ENCODE measurements at places on chromosomes 16 and 17.

GRCh38 chr16:28107232-28107631, 43.7 kb upstream of the GSG1L start:
- no peak for DNase-seq

- peak; percentile 65 for DNase-seq
These were observed at the start of the genes ABI3 and GNGT2 for GRCh38 chr17:49210158-49211029. TSS of gene ABI3 (plus strand) at chr17:49210707. CDS start at chr17:49210725, 18 bp downstream. TSS of gene GNGT2 (minus strand) at chr17:49210574. CDS start at chr17:49207422, 3,152 bp downstream.

GRCh38 chr17:58786586-58787295, 31.1 kb downstream of the PPM1E start:
- no peak for DNase-seq

DNA sequence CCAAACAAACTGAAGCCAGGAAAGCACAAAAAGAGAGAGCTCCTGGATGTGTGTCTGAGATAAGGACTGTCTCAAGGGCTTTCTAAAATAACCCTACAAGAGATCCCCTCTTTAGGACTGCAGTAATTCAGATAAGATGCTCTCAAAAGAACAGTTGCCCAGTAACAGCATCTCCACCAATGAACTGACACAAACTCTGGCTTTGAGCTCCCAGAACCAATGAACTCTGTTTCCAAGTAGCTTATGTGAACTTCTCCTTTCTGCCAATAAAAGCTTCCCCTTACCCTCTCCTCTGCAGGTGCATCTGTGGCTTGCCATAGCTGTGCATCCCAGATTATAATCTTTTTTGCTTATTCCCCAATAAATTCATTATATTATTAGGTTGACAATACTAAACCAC, 421.5 kb downstream of the SLC39A11 start:
- DNase-seq, result no peak

DNA sequence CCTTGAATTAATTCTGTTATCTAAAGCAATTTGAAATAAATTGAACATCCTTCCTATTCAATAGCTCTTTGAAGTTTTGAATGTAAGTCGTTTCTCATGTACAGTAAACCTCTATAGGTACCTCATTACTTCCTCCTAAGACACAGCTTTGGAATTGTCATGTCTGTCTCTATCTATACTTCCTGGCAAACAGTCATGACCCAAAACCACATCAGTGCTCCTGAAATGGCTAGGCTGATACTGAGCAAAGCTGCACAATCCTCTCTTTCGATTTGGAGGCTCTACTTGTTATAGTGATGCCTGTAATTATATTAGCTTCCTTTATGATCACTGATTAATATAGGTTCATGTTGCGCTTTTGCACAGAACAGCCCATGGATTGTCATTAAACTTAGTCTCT, 110.1 kb downstream of the ADAMTS18 start:
- no peak for DNase-seq

DNA sequence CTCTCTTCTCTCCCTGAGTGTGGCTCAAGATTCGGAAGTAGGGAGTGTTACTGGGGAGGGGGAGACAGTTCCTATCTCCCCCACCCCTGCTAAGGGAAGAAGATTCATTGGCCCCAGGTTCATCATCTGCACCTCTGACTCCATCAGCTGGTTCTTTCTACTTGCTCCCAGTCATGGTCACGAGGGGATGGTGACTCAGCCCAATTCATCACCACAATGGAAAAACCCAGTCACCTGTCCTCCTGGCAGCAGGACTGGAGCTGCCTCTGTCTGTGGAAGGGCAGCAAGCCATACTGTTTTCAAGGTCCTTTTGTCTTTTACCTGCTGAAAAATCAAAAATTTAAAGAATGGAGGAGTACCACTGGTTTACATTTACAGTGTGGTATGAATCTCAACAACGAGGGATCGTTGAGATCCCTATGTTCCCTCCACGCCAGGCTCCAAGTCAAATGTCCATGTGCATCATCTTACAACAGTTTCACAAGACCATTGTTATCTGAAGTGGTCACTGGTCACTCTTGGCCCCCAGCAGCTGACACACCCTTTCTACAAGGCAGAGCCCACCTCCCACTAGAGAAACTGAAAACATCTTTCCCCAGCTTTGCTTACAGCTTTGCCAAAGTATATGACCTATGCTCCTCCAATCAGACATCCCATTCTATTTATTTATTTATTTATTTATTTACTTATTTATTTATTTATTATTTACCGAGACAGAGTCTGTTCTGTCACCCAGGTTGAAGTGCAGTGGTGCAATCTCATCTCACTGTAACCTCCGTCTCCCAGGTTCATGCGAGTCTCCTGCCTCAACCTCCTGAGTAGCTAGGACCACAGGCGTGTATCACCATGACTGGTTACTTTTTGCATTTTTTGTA, 40.4 kb upstream of the NDRG4 start:
- no peak for DNase-seq

DNA sequence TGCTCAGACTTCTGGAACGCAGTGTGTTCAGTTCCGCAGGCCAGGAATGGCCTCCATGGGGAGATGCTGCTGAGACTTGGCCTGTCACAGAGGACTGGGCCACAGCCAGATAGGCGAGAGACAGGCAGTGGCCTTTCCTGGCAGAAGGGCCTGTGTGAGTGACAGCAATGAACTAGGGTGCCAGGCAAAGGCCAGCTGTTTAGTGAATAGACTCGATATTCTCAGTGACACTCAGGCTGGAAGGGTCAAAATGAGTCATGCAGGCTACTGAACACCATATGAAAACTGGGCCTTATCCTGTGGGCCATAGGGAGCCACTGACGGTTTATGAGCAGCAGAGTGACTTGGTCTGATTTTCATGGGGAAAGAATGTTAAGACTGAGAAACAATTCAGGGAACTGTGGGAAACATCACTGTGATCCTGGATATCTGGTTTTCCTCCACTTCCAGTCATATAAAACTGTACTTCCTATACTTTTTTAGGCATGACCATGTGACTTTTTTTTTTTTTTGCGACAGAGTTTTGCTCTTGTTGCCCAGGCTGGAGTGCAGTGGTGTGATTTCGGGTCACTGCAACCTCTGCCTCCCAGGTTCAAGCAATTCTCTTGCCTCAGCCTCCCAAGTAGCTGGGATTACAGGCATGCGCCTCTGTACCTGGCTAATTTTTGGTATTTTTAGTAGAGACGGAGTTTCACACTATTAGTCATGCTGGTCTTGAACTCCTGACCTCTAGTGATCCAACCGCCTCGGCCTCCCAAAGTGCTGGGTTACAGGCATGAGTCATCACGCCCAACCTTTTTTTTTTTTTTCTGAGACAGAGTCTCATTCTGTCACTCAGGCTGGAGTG, 5.2 kb upstream of the NUBP1 start:
- DNase-seq, result no peak

DNA sequence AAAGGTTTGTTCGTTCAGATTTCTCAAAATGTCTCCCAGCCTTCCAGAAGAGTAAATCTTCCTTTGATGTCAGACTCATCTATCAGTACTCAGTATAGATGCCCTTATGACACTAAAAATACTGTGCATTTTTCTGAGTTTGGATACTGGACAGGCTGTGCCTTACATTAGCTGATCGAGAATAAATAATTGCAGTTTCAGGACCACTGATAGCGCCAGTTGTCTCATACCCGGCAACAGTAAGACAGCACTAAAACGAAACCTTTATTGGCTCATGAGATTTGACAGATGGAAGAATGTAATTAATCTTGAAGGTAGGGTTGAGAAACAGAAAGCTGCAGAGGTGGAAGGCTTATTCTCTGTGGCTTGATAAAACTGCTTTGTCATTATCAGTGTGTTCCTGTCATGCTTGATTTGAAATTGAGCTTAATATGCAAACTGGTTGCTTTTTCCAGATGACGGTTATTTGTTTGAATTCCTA, 1.2 kb downstream of the ATP6V0A1 start:
- DNase-seq, result no peak

DNA sequence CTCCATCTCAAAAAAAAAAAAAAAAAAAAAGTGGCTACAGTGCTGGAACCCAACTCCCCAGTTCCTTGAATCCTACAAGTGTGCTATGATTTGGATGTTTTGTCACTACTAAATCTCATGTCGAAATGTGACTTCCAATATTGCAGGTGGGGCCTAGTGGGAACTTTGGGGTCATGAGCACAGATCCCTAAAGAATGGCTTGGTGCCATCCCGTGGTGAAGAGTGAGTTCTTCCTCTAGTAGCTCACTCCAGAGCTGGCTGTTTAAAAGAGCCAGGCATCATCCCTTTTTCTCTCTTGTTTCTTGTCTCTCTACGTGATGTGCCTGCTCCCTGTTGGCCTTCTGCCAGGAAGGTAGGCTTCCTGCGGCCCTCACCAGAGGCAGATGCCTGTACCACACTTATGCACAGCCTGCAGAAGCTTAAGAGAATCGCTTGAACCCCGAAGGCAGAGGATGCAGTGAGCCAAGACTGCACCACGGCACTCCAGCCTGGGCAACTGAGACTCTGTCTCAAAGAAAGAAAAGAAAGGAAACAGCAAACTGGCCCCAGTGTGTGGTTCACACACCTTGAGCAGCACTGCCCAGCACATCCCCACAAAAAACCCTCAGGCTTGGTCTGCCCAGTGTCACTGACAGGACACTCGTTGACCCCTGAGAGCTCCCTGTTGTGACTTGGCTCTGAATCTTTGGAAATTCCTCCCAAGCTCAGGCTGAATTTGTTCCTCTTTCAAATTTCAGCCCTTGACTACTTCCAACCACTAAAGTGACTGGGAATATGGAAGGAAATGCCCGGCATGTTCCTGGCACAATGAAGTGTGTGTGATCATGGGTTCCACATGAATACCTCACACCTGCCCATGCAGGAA, 3.1 kb downstream of the MT1E start:
- no peak for DNase-seq

DNA sequence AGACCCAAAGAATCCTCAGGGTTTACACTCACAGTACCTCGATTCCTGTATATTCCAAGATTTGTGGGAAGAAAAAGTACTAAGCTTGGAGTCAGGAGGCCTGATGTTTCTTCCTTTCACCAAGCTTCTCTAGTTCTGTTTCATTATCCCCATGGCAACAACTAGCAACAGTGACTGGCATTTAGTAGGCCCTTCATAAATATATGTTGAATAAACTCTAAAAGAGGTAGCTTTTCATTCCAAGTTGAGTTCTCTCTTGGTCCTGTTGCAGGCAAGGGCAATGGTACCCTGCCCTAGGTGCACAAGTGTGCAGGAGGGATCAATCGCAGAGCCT, 527 bp upstream of the UBE2Z start:
- DNase-seq, result no peak

DNA sequence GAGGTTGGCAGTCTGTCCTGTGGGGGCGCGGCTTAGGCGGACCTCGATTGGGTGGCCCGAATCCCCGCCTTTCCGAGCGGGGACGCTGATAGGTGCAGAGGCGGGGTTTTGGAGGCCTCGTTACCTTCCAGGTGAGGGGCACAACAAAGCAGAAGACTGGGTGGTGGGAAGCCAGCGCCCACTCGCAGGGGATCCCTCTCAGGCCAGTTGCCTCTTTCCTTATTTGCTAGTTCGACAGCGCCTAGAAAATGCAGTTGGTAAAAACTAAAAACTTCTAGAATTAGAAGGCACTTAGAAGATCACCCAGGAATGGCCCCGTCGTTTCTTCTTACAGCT, 730 bp downstream of the KAT7 start:
- DNase-seq, result no peak

DNA sequence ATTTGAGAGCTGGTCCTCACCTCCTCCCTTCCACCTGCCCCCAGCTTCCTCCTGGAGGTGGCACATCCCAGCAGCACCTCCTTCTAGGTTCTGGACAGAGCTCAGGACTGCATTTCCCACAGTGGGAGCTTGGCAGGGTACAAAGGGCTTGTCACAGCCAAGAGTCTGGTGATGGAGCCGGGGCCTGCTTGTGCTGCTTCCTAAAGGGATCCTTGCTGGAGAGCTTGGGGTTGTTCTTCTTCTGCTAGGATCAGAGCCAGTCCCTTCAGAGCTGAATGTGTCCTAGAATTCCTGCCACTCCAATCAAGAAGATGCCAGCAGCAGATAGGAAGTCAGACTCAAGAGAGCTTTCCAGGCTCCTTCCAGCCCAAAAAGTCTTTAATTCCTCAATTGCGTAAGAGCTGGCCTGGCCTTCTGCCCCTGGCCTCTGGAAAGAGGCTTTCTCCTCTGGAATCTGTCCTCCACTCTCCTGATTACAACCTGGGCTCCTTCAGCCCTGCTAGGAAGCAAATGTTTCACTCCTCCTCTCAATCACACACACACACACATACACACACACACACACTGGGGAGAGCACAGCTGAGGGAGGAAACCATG, 4.4 kb downstream of the CD300E start:
- DNase-seq, result no peak

GRCh38 chr16:24272379-24272778, 16.2 kb downstream of the CACNG3 start:
- DNase-seq, result no peak

GRCh38 chr17:40888196-40888720, 3.2 kb upstream of the KRT20 start:
- DNase-seq, result no peak

DNA sequence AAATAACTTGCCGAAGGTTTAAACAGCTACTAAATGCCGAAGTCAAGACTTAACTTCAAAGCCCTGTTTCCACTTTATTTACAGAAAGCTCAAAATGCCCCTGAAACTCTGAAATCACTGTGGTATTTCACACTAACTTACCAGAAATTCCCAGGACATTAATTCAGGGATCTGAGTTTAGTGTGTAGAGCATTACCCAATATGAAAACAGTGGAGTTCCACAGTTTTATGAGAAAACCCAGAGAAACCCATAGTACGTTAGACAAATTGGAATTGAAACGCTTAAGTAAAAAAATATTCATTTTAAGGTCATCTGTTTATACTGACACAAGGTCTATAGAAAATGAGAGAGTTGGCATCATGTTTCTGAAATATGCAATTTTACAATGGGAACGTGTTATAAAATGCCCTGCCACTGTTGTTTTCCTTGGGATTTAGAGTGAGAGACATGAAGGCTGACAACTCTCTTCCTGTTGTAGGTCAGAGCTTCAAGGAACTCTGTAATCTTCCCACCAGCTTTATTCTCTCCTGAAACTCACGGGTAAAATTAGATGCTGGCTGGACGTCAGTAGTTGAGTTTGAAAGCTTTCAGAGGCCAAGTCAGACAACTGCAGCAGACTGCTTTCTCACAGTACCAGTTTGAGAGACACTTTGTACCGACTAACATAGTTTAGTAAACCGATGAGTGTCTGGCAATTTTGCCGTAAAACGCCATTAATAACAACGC, 139.4 kb upstream of the TBX2 start:
- DNase-seq, result no peak

GRCh38 chr16:62755938-62756337, 719.7 kb upstream of the CDH8 start:
- DNase-seq, result no peak

DNA sequence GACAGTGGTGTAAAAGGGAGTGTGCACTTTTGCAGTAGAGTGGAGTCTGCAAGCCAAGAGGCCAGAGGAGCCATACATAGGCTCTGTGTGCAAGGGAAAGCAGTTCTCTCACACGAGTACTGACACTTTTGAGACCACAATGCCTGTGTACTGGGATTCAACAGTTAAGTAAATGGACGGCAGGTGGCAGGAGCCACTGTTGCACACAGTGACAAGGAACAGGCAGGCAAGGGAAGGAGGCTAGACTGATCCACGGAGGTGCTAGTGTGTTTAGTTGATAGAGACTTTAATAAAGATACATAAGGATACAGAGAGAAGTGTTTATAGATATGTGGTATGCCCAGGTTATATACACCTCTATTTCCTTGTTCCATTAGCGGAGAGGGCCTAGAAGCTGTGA, 67.0 kb downstream of the MPRIP start:
- DNase-seq, result no peak
